ENCODE measurements at places on chromosomes 2 and 18.

DNA sequence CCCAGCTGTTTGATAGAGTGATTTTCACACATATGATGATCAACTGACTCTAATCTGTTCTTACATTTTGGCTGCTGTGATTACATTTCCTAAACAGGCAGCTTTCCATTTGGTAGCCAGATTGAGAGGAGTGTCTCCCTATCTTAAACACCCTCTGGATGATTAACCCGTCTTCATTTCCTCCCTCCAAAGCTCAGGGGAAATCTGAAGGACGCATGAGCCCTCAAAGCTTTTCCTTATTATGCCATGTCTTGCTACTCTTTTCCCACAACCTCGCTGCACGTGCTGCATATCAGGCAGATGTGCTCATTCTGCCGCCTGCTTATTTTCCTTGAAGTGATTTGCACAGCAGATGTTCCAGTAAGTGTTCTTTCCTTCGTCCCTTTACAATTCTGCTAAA is 837.4 kb downstream of the LRRTM4 start:
- no peak for DNase-seq

DNA sequence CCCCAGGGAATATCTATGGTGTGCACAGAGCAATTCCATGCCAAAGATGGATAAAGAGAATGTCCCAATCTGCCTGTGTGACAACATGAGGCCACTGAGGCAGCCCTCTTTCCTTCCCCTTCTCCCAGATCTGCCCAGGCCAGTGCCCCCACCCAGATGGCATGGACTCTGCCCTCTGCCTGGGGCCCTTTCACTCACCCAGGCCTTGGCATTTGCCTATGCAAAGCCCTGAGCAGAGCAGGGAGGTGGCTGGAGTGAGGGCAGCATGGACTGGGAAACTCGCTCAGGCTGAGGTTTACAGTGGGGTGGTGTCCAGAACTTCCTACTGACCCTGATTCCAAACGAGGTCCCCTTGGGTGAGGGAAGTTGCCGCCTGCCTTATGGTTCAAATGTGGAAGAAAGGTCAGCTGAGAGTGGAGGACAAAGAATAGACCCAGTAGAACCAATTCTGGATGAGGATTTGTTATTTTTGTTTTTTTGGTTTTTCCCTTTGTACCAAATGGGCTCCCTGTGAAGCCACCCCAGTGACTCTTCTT is 8.9 kb downstream of the SH2D6 start:
- DNase-seq, result no peak

DNA sequence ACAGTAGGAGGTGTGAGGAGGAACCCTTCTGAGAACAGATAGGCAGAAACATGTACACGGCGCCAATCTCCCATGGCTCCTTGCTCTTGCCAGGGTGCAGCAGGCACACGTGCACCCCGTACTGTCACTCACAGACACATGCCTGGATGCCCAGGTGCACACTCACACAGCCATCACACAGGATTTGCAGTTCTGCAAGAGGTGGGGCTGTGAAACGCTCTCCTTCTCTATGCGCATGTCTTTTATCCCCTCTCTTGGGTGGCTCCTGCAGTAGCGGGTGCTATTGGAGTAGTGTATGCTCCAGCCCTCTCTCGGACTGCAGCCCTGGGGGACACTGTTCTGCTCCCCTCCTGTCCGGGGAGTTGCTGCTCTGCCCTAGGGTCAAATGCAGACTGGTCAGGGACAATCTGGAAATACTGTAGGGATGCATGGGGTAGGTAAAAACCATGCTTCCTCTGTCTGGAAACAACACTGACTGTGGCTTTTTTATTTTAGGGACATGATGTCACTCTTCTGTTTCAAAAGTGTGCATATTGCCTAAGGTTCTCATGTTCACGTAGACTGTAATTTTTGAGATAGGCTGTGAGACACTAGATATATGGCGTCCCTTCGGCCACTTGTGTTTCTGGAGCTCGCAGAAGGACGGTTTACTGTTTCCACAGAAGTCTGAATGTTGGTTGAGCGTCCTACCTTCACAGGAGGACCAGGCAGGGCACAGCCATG is 118.5 kb downstream of the PRKCE start:
- no peak for DNase-seq

DNA sequence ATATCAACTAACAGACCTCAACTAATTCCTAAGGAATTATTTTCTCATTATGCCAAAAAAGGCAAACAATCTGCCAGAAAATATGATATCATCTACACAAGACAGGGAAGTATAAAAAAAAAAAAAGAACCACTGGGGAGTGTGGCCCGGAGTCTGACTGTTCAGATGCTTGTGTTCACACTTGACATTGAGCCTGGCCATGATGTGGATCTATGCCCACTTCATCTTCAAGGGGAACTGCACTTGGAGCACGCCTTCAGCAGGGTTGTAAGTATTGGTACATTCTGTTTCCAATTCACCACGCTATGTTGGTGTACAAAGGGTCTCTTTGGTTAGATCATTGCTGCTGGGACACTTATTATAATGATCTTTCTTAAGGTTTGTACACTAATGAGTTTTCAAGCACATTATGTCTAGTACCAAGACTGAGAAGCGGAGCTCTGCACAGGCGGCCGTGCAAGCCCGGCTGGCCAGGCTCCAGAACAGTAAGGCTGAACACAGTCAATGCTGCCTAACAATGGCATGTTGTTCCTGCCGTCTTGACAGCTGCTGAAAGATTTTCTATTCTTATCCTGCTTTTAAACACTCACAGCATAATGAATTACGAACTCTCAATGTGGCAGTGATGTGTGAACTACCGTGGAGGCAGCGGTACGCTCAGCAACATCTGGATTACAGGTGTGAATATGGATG is 788.4 kb upstream of the SOX11 start:
- no peak for DNase-seq

DNA sequence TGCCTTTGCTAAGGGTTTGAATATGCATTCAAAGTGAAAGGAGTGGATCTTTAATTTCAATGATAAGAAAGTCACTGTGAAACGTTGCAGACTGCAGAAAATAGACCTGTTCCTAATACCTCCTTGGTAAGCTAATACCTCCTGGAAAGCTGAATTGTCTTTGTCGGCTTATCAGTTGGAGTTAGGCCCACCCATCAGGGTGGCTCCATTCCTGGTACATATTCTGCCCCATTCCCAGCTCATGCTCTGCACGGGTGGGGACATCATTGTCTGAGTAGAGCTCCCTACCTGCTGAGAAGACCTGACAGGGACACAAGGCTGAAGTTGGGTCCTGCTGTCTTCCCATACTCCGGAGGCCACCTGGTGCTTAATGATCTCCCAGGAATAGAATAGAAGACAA is 203.3 kb downstream of the EN1 start:
- DNase-seq, result no peak

DNA sequence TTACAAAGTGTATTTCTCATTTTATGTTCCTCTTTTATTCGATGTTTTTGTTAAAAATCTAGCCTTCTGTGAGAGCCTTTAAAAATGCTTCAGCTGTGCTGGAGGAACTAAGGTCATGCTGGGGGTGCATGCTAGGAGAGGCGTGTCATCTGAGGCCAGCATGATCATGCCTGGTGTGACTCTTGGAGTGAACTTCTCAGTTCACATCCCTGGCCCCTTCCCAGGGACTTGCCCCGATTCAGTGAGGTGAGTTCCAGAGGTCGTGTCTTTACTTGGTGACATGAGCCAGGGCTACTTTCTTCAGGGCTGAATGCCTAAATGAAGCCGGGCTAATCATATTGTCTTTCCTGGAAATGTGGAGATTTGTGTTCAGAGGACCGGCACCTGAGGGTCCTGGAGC is 264.9 kb downstream of the MREG start:
- no peak for DNase-seq

GRCh38 chr2:225290757-225291400 is 108.6 kb upstream of the NYAP2 start:
- DNase-seq, result no peak

DNA sequence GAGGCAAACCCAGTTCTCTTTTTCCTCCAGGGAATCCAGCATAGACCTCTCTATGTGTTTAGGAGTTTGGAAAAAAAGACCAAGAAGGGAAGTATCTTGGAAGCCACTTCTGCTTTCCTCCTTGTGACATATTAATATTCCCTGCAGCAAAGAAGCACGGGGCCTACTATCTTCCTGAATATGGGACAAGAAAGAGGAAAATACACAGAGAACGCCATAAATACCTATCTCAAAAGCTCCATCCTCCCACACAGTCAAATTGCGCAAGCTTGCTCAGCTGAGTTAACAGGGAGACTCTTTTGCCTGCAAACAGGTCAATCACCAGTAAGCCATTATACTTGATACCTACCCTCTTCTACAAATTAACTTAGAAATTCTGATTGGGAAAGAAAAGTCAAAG is 16.7 kb upstream of the RAPH1 start:
- DNase-seq, result no peak

GRCh38 chr2:132979339-132980093 is 309.5 kb upstream of the LYPD1 start:
- DNase-seq, result peak; percentile 13

DNA sequence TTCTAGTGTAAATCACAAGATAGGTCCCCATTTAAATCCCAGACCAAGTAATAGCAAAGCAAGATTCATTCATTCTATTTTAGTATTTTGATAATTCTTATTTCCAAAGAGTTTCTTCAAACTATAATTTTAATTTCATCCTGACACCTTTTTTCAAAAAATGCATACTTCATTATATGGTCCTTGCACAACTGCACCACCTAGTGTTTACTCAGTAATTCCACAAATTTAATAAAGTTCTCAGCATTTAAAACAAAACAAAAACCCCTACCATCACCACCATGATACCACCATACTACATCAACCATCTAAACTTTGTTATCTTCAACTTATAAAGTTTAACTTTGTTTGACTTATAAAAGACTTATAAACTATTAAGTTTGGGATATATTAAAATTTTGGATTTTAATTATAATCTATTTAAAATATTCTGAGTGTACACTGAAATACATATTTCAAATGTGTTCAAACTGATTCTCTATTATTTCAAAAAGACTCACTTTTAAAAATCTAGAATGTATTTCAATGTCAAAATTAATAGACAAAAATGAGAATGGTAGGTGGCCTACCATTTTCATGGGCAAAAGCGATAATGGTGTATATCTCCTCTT is 44.2 kb downstream of the WDPCP start:
- DNase-seq, result no peak

DNA sequence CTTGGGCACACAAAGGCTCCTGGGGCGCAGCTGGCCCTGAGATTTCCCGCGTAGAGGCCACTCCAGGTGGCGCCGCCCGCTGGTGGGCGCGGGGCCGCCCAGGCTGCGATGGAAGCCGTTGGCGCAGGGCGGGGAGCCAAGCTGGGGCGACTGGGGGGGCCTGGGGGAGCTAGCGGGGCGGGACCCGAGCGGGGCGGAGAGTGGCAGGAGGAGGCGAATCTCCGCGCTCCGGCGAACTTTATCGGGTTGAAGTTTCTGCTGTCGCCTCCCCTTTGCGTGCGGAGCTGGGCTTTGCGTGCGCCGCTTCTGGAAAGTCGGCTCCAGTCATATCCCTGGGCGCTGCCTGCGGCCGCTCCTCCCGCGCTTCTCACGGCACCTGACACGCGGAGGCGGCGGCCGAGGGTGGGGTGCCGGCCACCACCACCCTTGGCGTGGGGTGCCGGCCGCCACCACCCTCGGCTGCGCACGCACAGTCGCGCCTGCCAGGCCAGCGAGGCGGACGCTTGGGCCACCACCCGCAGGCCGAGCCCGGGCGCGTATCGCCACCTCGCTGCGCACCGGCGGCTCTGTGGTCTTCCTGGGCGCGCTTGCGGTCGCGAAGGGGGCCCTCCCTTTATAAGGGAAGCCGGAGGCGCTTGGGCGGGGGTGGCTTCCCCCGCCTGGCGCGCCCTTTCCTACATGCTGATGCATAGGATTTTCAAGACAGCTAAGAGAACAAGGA is 919 bp upstream of the CYP1B1 start:
- DNase-seq, result peak; percentile 95

GRCh38 chr18:48643262-48643661 is 104.4 kb downstream of the CTIF start:
- no peak for DNase-seq

GRCh38 chr2:129747500-129748125 is 231.9 kb upstream of the RAB6C start:
- DNase-seq, result no peak

DNA sequence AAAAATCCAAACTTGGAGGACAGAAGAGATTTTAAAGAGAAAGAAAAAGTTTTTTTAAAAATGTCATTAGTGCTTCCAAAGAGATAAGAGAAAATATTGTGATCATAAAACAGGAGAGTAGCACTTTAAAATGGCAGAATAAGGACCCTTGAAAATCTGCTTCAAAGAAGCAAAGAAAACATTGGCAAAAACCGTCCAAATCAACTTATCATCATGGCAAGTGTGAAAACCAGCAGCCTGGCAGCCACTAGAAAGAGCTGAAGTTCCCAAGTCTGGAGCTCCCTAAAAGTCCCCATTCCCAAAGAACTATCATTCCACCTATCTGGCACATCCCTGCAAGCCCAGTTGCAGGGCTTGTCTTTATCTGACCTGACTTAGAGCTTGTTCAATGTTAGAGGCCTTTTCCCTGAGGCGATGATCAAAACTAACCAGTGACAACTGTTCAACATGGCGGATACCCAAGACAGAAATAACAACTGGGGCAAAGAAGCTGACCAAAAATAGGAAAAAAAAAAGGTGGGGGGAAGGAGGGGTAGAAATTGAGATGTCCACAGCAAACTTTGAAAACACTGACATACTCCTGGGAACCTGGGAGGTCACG is 24.6 kb upstream of the RNU4ATAC start:
- no peak for DNase-seq

DNA sequence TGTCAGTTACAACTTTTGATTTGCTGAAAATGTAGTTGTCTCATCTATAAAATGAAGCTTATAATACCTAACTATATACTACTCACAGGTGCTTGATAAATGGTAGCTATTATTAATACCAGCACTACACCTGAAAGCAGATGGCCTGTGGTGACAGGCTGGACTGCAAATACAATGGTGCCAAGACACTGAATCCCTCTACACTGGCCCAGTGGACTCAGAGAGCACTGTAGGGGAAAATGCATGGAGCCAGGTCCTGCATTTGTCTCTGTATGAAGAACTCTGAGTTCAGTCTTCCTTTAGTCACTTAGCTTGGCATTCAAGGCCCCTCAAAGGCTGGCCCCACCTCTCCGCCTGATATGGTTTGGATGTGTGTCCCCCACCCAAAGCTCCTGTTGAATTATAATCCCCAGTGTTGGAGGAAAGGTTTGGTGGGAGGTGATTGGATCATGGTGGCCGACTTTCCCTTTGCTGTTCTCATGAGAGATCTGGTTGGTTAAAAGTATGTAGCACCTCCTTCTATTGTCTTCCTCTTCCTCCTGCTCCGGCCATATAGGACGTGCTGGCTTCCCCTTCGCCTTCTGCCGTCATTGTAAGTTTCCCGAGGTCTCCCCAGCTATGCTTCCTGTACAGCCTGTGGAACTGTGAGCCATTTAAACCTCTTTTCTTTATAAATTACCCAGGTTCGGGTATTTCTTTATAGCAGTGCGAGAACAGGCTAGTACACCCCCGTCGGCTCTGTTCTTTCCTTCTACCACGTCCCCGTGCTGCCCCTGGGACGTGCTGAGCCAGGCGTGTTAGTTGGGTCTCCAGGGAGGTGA is 11.1 kb upstream of the NTSR2 start:
- DNase-seq, result no peak
